ENCODE measurements at places on chromosomes 13 and 19. TPM values are rescaled to one million over a fixed set of nuclear protein-coding genes. Genes with fewer than 3 reads are reported as not detected.

GRCh38 chr19:32317086-32317485 is 28.3 kb upstream of the ZNF507 start:
- no peak for DNase-seq

The TNFSF13B gene
- 4.9 TPM for polyA plus RNA-seq

GRCh38 chr13:88450515-88450914 is 779.3 kb downstream of the SLITRK5 start:
- no peak for DNase-seq

The TINCR gene
- polyA plus RNA-seq = 0.42 TPM

DNA sequence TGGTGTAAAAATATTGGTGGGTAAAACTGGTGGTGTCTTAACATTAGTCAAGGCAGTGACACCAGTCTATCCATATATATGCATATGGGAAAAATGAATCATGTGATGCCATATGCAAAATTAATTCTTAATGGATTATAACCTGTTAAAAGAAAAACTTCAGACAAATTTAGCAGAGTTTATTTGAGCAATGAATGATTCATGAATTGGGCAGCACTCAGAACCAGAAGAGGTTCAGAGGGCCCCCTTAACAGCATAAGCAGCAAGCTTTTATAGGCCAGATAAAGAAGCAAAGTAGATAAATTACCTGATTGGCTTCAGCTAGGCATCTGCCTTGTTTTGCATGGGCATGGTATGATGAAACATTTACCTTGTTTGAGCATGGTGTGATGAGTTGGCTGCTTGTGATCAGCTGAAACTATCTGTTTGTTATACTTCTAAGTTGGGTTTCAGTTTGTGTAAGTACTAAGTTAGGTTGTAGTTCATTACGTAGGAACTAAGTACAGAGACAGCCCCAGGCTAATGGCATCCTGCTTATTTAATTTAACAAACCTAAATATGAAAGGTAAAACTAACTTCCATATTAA is 66.6 kb downstream of the DNAJC15 start:
- DNase-seq = no peak
